Stimulated activated CD4-positive, alpha-beta T cell treated with anti-CD3 and anti-CD28 coated beads, Interleukin-12 subunit alpha, Interleukin-12 subunit beta, amount 100 ng/mL, for 4 hours (primary cell): ENCODE measurements at places on chromosomes 7 and 10.

DNA sequence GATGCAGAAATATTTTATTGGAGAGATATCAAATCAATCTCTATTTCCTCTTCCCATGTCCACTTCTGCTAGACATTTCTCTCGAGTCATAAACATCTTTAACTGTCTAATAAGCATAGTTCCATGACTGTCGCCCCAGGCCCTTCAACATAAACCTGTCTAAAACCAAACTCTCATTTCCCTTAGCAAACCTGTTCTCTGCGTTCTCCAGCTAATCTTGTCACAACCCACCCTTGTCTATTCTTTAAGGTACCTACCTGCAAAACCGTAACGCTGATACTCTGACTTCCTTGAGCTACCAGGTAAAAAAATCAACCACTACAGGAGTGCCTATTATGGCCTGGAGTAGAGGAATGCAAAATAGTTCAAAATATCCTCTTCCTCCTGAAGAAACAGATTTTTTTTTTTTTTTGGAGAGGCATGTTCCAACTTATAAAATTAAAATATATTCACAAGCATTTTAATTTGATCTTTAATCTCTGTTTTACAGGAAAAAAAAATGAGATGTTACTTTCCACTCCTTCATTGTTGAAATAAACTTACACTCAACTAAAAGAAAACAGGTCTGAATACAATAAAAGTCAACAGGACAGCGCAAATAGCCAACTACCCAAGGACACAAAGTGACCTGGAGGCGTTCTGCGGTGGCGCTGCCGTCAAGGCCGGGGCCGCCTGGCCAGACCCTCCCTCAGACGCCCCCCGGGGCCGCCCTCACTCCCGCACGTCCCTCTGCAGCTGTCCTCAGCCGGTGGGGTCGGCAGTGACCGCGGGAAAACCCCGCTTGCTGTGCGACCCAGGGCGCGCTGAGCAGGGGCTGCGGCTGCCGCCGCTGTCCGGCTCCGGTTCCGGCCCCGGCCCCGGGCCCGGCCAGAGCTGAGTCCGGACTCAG lies 765 bp downstream of the SLC25A40 start:
- DNase-seq, result no peak

GRCh38 chr7:121604627-121605316 lies 208.7 kb upstream of the FAM3C start:
- no peak for DNase-seq

DNA sequence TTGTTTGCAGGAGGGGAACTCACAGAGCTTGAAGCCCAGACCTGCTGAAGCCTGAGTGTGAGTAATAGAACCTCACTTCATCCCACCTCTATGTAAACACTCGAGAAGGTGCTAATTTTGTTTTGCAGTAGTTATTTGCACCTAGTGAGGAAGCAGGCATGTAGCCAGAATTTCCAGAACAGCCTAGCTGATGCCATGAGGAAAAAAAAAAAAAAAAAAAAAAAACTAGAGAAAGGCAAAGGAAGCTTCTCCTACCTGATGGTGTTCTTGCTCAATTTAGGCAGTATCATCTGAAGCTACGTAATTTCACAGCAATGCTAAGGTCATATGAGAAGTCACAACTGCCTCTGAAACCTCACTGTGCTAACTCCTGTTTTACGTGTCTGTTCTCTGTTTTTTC lies 13.6 kb upstream of the GPR37 start:
- no peak for DNase-seq

- no peak for DNase-seq
Observed at GRCh38 chr10:7409732-7410168, 1.1 kb downstream of the SFMBT2 start.

DNA sequence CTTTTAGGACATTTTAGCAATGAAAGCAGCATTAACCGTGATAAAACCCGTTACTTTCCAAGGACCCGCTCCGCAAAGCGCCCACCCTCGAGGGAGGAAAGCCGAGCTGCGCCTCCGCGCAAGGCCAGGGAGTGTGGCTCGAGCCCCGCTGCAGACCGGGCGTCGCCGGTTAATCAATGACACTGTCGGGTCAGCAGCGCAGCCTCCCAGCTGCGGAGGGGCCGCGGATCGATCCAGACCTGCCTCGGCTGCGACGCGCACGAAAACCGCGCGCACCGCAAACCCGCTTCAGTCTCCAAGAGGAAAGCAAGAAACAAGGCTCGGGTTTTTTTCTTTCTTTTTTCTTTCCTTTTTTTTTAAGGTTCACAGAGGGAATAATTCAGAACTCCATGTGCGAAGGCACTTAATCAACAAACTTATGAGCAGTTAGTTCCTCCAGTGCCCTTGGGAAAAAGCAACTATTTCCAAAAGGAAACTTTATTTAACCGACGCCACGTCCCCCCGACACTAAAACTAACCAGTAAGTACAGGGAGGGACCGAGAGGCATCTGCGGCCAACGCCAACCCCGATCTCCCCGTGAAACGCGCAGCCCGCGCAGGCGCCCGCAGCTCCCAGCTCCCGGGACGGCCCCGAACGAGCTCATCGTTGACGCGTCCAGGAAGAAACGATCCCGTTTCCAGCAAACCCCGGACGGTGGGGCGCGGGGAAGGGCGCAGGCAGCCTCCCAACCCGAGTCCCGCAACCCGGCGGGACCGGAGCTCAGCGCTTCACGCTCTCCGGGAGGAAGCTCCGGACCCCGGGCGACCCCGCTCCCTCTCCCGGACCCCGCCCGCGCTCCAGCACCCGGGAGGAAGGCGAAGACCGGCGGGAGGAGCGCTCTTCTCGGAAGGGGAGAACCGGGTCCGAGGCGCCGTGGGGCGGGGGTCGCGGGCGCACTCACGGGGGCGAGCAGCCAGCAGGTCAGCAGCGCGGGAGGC lies 598 bp downstream of the VIPR2 start:
- peak; percentile 13 for DNase-seq

DNA sequence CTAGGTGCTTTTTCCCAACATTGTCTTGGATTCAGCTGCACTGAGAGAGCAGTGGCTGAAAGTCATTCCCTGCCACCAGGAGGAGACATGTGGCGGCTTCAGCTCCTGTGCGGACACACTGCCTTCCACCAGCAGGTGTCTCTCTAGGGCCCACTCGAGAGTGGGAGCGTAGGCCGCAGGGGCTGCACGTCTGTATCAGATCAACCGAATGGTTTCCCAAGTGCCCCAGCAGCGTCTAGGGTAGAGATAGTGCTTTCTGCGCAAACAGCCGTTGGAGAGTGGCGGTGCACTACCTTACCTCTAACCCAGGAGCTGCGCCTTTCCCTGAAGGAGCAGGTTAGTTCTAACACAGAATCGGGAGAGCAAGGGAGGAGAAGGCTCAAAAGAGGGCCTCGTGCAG lies 31.7 kb downstream of the PAPOLB start:
- peak; percentile 52 for DNase-seq

DNA sequence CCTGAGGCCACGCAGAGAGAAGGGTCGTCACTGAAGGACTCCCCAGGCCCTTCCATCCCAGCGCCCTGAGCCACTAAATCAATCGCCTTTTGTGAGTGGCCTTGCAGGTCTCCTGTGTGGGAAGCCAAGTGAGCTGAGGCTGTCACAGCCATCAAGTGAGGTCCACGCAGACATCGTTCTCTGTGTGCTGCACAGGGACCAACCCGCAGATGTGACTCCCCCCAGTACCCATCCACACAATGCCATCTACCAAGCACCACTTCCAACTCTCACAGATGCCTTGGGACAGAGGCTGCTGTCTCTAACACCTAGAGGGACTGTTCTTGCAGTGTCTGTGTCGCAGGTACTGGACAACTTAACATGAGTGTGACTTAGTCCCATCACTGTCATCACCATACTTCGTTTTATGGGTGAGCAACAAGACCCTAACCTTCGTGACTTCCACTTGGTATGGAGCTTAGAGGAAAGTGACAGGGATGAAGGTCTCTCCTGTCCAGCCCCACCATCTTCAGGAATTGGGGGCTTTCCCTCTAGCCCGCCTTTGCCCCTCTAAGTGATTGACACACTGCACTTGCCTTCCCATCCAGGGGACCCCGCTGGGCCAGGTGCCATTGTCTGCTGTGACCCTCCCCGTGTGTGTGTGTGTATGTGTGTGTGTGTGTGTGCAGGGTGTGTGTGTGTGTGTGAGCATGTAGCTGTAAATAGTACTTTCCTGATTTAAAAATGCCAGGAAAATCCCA lies 51.4 kb upstream of the TMEM72 start:
- no peak for DNase-seq
